ENCODE measurements at places on chromosomes 4 and X. TPM values are rescaled to one million over a fixed set of nuclear protein-coding genes. Genes with fewer than 3 reads are reported as not detected.

The PALLD gene
- 93.5 TPM for total RNA-seq

DNA sequence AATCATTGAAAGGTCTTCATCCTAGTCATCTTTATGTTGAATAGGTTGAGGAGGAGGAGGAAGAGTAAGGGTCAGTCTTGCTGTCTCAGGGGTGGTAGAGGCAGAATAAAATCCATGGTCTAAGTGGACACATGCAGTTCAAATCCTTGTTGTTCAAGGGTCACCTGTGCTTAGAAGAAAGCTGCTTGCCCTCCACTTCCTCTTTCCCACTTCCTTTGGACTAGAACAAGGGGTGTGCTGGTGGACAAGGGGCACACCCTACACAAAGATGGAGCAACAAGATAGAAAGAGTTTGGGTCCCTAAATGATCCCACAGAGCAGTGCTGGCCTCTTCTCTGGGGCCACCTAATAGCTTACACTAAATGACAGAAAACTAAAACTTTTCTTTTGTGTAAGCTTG is 47.9 kb downstream of the HSD17B13 start:
- DNase-seq, result no peak

The ADH1A gene
- total RNA-seq, result 6.4 TPM

DNA sequence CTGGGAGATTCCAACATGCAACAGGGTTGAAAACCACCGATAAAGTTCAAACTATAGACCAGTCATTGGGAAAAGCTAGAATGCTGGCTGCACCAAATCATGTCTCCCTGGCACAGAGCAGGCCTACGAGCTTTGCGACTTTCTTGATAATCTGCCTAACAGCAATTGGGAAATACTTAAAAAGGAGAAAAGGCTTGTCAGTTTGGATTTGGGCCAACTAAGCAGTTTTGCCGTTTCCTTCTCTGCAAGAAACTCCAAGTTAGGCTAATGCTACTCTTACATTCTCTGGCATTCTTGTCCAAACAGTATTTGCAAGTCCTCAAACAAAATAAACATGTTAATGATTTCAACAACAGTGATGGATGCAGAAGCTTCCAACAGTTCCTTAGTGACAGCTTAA is 87.9 kb downstream of the PDK3 start:
- no peak for DNase-seq

GRCh38 chrX:41923978-41924683 is 777 bp upstream of the CASK start:
- DNase-seq, result no peak

The PLK4 gene
- total RNA-seq, result 28.3 TPM

The CXCL3 gene
- total RNA-seq, result 5.2 TPM
